Activated CD4-positive, alpha-beta T cell treated with anti-CD3 and anti-CD28 coated beads for 48 hours (primary cell): ENCODE measurements at places on chromosomes 12 and 14.
A peak's percentile ranks its signal among the peaks of the same experiment; 100 is the strongest.

- peak; percentile 11 for DNase-seq
Measured at GRCh38 chr12:100826323-100826722, 31.7 kb downstream of the ANO4 start.

DNA sequence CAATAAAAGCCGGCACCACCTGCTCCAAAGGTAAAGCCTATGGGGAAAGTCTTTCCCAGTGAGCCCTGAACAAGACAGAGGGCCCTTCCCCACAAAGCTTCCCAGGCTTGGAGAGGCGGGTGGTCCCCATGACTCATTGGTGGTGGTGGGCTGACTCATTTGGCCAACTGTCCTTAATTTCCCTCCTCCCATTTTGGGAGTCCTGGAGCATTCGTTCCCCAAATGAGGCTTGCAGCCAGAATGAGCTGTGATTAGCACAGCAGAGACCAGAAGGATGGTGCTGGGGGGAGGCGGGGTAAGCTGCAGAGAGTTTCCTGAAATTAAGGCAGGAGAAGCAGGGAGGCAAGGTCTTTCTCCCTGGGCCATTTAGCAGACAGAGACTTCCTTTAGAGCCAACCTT is 241.7 kb downstream of the DPF3 start:
- DNase-seq, result no peak

DNA sequence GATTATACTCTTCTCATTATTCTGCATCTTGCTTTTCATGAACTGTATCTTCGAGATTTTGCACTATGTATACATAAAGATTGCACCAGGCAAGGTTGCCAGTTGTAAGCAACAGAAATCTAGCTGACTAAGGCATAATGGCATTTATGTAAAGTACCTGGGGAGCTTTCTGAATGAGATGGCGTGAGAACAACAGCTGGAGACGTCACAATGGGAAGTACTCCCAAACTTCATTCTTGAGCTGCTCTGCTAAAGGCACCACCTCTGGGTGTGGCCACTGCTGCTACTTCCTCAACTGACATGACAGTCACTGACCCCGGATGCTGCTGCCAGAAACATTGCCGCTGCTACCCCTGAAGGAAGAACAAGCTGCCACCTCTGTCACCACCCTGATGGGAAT is 220.7 kb downstream of the NOVA1 start:
- DNase-seq, result no peak

DNA sequence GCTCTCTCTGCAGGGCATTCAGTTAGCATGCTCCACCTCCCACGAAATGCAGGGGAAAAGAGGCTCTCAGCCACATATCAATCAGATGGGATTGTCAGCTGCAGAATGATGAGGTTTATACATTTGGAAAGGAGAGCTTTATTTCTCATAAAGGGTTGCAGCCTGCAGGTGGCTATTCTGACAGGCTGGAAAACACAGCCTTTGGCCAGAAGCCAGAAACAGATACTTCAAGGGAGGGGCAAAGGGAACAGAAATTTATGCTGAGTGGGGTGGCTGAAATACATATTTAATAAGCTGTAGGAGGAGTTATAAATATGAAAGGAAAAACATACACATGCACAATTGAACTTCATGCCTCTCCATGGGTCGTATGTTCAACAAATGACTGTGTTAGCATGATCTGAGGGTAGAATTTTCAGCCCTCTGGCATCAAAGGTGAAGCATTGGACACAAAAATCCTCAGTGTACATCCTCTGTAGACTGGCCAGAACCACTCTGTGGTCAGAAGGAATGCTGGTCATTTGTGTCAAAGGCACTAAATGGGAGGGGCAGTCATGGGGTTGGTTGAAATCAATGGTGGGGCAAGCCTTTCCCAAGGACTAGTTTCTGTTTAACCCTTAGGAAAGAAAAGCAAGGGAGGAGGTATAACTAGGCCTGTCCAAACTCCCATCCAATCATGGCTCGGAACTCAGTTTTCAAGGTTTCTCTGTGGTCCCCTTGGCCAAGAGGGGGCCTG is 62.4 kb downstream of the TMX1 start:
- no peak for DNase-seq

DNA sequence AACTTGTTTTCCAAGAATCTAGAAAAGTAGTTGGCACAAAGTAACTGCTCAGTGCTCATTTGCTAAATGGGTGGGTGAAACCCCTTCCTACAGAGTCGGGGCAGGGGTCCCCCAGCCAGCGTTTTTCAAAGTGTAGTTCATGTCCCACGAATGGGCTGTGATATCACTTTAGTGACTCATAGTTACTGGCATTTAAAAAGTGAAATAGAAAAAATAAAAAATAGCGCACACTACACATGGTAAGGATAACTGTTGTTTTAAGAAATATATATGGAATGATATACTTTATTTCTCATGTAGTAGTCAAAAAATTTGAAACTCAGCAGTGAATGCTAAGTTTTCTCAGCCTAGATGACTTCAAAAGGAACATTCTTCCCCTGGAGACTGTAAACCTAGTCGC is 250.4 kb downstream of the CHST11 start:
- no peak for DNase-seq

- DNase-seq, result peak; percentile 39
Measured at GRCh38 chr12:2959505-2960389, 550 bp downstream of the TEAD4 start.

GRCh38 chr14:93977790-93978581 is 1.6 kb upstream of the ASB2 start:
- DNase-seq, result peak; percentile 85

DNA sequence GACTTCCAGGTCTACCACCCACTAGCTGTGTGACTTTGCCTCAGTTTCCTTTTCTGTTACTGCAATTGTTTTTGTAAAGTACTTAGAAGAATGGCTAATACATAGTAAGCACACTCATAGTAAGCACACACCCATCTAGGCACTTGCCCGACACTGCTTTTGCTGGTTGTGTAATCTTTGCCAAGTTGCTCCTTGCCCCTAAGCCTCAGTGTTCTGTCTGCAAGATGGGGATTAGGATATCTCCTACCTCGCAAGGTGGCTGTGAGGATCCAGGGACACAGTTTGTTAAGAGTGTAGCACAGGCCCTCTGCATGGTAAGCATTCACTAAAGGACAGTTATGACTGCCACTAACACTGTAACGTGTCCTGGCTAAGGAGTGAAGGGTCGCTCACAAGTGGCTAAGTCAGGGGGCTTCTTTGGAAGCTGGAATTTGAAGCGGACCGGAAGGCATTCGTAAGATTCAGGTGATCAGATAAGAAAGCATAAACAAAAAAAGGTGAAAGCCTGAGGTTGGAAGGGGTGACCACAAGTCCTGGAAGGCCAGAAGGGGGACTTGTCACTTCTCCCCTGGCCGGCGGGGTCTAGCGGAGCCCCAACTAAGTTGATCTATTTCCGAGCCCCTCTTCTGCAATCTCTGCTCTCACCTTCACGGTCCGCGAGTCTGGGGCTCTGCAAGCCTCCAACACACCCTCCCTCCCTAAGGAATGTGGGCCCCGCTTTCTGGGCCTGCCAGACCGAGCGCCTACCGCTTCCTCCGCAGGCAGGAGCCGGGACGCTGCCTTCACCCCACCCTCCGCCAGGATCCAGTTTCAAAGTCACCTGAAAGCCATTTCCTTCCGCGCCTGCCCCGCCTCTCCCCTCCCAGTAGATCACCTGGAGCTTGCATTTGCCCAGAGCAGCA is 1.5 kb upstream of the PLEKHG3 start:
- DNase-seq, result no peak

DNA sequence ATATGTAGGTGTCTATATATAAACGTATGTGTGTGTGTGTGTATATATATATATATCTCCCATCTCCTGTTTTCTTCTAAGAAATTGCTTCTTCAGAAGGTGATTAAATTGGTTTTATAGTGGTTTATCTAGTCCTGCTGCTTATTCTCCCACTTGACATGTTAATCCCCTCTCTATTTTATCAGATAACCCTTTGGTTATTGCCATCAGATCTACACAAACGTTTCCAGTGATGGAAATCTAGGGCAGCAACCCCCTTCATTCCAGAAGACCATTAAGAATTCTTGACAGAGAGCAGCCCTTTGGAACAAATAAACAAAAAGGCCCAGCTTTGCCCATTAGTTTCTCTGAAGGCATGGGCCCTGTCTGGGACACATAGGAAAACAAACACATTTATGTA is 34.2 kb upstream of the YARS2 start:
- DNase-seq, result no peak

DNA sequence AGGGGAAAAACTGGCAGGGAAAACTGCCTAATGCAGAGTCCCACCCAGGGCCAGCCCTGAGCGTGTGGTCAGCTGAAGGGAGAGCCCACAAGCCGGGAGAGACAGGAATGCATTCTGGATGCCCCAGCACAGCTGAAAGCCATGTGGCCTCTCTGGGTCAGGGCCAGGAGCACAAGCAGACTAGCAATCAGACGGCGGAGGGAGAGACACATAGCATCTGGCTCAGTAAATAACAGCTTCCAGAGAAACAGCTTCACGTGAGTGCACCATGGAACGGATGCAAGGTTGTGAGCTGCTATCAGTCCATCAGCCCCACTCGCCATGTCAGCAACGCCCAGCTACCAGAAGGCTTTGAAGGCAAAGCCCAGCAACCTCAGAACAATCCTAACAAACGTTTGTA is 28.2 kb upstream of the TMEM106C start:
- no peak for DNase-seq

DNA sequence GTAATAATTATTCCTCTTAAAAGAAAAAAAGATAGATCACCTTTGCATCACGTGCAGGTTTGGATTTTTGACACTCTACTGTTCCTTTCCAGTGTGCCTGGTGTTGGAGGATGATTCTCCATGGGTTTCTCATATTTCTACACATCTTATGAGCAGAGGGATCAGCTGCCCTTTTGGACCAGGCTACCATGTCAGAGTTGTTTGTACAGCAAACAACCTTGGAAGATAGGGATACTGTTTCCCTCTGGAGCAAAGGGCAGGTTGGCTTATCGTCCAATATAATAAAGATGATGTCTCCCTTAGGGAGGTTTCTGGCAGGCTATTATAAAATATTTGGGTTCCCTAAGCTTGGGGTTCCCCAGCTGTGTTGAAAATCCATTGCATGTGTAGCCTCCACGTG is 42.1 kb downstream of the DAO start:
- no peak for DNase-seq

DNA sequence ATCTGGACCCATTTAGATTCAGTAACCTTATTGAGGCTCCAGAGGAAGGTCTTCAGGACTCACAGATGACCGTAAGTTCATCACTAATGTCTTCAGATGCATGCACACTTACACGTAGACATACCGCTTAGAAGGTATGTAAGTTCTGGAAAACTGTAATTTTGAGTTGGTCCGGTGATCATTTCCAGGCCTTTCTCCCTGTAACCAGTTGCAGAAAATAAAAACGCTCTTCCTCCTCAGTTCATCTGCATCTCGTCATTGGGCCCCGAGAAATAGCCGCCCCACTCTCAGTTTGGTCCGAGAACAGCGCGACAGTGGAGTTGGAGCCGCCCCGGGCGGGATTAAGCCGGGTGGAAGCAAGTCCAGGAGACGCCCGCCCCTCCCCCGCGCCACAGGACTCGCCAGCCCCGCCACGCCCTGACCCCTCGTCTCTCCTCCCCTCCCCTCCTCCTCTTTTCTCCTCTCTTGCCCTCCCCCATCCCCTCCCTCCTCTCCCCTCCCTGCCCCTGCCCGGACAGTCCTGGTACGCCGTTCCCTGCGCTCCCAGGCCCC is 83.7 kb downstream of the TNFAIP2 start:
- DNase-seq, result no peak

- no peak for DNase-seq
Measured at GRCh38 chr14:97137705-97138104, 340.5 kb downstream of the VRK1 start.

DNA sequence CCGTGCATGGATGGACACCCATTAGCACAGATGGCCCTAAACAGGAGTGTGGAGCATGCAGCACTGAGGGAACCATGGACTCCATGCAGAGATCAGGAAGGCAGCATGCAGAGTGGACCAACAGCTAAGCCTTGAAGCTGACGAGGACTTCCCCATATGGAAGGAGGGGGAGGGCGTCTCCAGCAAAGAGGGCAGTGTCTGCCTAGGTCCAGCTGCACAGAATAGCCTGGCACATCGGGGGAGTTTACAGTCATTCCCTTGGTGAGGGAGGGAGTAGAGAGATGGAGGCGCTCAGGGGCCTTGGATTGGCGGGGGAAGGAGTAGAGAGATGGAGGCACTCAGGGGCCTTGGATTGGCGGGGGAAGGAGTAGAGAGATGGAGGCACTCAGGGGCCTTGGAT is 64.5 kb downstream of the ANKRD9 start:
- DNase-seq, result no peak

GRCh38 chr14:34465069-34465859 is 3.2 kb upstream of the SPTSSA start:
- DNase-seq, result no peak

GRCh38 chr12:129613314-129613713 is 290.5 kb downstream of the TMEM132D start:
- DNase-seq, result no peak

- DNase-seq, result no peak
Measured at GRCh38 chr12:124684971-124685688, 117.7 kb upstream of the NCOR2 start.

- no peak for DNase-seq
Measured at GRCh38 chr14:26410189-26410685, 187.6 kb downstream of the NOVA1 start.

GRCh38 chr12:116924558-116925453 is 14.1 kb downstream of the FBXW8 start:
- peak; percentile 58 for DNase-seq

GRCh38 chr14:74763803-74764531 is 851 bp downstream of the YLPM1 start:
- peak; percentile 39 for DNase-seq

GRCh38 chr12:10160617-10161385 is 11.1 kb downstream of the OLR1 start:
- no peak for DNase-seq

DNA sequence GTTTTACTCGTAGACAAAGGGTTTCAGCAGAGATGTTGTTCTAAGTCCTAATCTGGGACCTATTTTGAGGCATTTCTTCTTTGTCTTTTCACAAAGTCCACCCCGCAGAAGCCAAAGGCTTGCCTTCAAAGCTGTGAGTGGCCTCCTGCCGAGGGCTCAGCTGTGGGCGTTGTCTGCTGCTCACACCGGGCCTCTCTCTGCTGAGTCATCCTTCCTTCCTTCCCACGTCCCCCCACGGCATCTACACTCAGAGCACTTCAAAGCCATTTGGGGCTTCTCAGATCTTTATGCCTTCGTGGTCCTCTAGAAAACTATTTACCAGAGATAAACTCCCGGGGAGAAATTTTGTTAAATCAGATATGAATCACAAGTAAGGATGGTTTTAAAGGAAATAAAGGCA is 115.9 kb upstream of the TMPO start:
- DNase-seq, result peak; percentile 77

- no peak for DNase-seq
Measured at GRCh38 chr14:89996963-89997362, 41.2 kb downstream of the TDP1 start.
